ENCODE measurements at places on chromosomes 16 and 17. TPM values are rescaled to one million over a fixed set of nuclear protein-coding genes. Genes with fewer than 3 reads are reported as not detected.

The SPECC1 gene
- 44.5 TPM for total RNA-seq

The ZSCAN10 gene
- total RNA-seq, result not detected

The GRB7 gene
- not detected for total RNA-seq

The NHERF2 gene
- total RNA-seq, result 140 TPM

The ZNF48 gene
- 2.1 TPM for total RNA-seq

The KCNJ18 gene
- total RNA-seq, result not detected

The AKAP1 gene
- total RNA-seq, result 35.9 TPM

The FHOD1 gene
- 10.3 TPM for total RNA-seq

The KRTAP4-6 gene
- total RNA-seq, result not detected

The SLC52A1 gene
- total RNA-seq, result not detected

The SEZ6L2 gene
- total RNA-seq, result not detected
